Activated T-cell treated with anti-CD3 and anti-CD28 coated beads for 4 hours (primary cell): ENCODE measurements at places on chromosomes 1 and 21.

- DNase-seq, result no peak
These were observed 6.0 kb upstream of the SIM2 start for GRCh38 chr21:36692835-36693488.

- no peak for DNase-seq
These were observed 3.3 kb upstream of the PKNOX1 start for GRCh38 chr21:42970946-42971653.

DNA sequence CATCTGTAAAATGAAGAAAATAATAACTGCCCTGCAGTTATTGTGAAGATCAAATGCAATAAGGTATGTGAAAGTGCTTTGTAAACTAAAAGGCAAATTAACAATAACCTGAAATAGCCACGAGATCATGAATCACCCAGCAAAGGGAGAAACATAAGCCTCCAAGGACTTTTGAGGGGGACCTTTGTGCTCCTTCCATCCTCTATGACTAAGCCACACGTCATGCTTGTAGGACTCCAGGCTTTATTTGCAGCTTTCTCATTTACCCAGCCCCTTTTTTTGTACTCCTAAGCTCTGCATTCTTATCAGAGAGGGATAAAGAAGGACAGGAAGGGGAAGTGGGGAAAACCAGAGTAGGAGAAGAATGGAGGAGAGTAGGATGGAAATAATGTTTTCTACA is 115.1 kb downstream of the PROX1 start:
- no peak for DNase-seq

DNA sequence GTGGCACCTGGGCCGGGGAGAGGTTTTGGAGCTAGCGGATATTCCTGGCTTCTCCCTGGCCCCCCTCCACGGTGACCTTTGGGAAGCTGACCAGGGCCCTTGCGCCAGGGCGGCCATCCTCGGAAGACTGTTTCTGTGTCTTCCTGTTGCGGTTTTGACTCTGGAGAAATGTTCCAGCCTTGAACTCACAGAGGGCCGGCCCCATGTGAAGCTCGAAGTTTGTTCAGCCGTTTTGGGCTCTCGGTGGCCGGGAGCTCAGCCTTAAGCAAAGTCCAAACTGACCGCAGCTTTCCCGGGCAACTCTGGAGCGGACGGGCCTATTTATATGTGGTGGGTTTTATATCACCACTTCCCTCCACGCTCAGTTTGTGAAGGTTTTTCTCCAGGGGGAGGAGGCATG is 17.0 kb upstream of the WNT4 start:
- no peak for DNase-seq

DNA sequence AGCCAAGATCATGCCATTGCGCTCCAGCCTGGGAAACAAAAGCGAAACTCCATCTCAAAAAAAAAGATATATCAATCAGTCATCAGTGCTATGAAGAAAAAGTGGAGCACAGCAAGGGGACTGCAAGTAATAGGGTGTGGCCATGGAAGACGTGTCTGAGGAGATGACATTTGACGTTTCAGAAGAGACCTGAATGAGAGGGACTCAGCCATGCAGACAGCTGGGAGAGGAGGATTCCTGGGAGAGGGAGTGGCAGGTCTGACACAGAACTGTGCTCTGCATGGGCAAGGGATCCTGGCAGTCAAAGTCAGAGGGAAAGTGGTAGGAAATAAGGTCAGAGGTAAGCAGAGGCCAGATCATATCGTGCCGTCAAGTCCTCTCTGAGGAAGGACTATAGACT is 3.3 kb downstream of the LAX1 start:
- DNase-seq, result no peak
